ENCODE measurements at places on chromosomes 11 and 22. TPM values are rescaled to one million over a fixed set of nuclear protein-coding genes. Genes with fewer than 3 reads are reported as not detected.

BLID gene
- not detected for total RNA-seq

DNA sequence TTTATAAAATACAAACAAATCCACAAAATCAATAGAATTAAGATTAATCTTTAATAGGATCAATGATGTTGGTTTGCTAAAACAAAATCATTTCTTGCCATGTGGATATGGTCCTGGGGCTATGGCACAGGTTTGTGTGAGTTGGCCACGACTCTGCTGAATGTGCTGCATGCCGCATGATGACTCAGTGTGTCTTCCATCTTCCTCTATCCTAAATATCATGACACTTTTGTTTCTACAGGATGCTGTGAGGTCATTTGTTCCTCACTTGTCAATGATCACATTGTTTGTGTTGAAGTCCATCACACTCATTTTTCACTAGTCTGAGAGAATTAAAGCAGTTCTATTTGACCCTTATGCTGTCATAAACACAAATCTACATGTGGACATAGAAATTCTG is 167.2 kb upstream of the ZBED5 start:
- H3K27ac ChIP-seq, result no peak overlapping the region
- no peaks in the 10 kb centered on the region for H3K27me3 ChIP-seq
- DNase-seq, result no peak
- no peaks in the 10 kb centered on the region for H3K36me3 ChIP-seq
- H3K4me3 ChIP-seq, result no peak overlapping the region
- H3K4me1 ChIP-seq, result peaks cover 2% of the 10 kb centered on the region

GALR3 gene
- not detected for total RNA-seq

NPTXR gene
- 12.5 TPM for total RNA-seq

DNA sequence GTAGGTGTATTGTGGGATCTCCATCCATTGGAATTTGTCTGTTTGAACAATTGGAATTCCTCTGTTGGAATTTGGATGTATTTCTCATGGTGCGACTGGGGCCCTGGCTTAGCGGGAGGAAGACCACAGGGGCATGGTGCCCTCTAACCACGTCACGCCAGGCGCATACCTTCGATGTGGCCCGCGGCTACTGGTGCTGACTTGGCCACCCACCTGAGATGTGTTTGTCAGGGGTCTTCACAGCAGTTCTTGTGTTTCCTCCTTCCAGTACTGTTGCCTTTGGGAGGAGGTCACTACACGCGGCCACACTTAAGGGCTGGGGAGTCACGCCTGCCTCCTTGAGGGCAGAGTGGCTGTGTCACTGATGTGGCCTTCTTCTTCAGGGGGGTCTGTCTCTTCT is 36.6 kb upstream of the GRAMD4 start:
- H3K36me3 ChIP-seq, result no peaks in the 10 kb centered on the region
- no peak overlapping the region for H3K4me3 ChIP-seq
- peak; percentile 46 for DNase-seq
- no peak overlapping the region for H3K27ac ChIP-seq

- H3K27me3 ChIP-seq, result no peaks in the 10 kb centered on the region
- DNase-seq, result peak; percentile 27
- peak overlapping the region; percentile 8 for H3K27ac ChIP-seq
- H3K4me1 ChIP-seq, result peaks cover 10% of the 10 kb centered on the region
Observed at GRCh38 chr11:128208329-128209137, 378.8 kb downstream of the ETS1 start.

Measured in kidney (tissue), 22 donors.